ENCODE measurements at places on chromosomes 1 and 21.

GRCh38 chr1:229991104-229991513 is 75.9 kb upstream of the GALNT2 start:
- DNase-seq = no peak

GRCh38 chr1:20885121-20885520 is 98.0 kb upstream of the HP1BP3 start:
- DNase-seq = peak; percentile 15

GRCh38 chr1:53728702-53729455 is 10.1 kb downstream of the GLIS1 start:
- DNase-seq = no peak

DNA sequence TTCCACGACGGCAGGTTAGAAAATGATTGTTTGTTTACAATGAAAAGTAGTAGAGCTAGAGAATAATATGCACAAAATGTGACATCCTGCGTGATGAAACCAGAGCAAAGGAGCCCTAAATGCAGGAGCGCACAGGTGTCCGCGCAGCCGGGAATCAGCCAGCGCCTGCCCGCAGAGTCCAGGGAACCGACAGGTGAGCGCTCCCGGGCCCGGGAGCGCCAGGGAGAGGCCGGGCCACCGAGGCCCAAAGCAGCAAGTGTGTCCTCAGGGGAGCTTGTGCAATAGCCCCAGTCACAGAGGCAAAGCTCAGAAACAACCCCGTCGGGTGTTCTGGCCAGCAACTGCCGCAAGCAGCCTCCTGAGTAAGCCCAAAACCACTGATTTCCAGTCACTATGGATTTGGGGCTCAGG is 789 bp upstream of the GALE start:
- DNase-seq = peak; percentile 45

DNA sequence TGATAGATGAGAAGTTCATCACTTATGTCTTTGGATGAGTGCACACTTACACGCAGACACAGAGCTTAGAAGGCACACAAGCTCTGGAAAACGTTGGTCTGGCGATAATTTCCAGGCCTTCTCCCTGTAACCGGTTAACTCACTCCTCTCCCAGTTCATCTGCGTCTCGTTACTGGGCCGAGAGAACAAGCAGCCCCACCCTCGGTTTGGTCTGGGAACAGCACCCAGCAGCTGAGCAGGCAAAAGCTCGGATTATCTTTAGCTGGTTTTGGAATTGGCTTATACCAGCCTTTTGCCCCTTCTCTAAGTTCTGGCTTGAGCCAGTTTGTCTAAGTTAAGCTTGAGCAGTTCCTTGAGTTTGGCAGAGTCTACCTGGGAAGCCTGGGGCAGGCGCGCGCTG is 27.3 kb upstream of the COL6A1 start:
- no peak for DNase-seq

DNA sequence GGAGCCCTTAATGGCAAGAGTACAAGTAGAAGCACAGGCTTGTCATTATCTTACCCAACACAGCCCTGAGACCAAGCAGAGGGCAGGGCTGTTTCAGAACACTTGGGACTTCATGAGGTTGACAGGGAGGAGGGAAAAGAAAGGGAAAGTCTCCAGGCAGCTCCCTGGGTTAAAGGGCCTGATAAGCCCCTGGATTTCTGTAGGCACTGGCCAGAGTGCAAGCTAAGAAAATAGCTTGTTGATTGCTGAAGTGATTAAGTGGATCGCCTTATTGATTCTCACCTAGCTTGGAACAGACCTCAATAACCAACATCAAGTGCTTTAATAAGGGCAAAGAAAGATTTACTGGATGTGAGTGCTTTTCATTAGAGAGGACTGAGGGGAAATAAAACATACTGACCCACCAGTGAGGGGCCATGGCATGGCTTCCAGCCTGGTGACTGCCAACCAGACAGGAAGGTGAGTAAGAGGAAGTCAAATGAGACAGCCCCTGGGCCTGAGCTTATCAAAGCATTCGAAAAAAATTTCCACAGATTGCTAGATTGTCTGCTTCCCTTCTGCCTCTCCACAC is 121.4 kb upstream of the NFIA start:
- peak; percentile 42 for DNase-seq
